Muscle of back (tissue), 13 donors: ENCODE measurements at places on chromosomes 11 and 22.

DNA sequence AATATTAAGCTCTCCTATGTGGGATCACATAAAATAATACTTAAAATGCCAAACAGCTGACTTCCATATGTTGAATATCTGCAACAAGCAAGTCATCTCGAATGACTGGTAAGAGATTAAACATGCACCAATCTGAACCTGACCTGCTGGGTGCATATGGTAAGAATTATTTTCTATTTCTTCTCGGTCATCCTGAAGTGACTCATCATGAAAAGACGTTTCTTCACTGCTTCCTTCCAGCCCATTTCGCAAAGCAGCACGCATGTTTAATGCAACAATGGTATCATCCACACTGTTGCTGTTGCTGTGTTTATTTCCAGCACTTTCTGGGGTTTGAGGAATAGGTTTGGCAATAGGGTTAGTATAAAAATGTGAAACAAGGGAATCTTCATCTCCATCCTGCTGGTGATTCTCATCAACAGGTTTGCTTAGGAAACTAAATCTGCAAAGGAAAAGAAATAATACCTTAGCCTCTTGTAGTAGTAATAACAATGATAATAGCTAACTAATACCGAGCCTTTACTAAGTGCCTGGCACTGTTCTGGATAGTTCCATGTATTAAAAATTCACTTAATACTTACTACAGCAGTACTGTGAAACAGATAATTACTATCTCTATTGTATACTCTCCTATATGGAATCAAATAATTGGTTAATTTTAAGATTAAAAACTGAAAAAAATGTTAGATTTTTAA lies 52.0 kb upstream of the CHRNA10 start:
- peak; percentile 16 for DNase-seq

DNA sequence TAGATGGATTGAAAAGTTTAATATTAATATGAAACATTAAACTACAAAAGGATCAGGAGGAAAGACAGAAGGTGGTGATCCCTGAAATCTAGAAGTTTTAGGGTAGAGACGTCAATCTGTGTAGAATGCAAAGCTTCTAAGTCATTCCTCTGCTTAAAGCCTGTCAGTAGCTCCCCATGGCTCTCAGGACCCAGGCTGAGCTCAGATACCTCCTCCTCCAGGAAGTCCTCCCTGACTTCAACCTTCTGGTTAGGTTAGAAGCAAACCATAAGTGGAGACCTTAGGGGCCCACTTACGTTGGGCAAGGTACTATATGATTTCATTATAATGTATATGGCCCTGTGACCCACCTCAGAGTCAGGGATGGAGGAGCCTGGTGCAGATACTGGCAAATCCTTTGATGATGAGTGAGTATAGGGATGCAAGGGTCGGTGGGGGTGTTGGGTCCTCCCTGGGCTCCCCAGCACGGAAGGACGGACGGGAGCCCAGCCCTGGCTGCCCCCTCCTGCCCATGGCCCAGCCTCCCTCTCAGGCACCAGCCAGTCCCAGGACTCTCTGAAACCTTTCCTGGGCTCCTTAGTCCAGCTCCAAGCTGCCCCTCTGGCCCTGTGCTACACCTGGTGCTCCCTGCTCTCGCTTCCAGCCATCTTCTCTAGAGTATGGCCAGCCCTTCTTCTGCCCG lies 3.2 kb upstream of the PPP6R3 start:
- DNase-seq: no peak

- no peak for DNase-seq
Measured at GRCh38 chr11:124612045-124612444, 817 bp downstream of the PANX3 start.

GRCh38 chr22:45435544-45436139 lies 22.1 kb downstream of the RIBC2 start:
- peak; percentile 85 for DNase-seq

DNA sequence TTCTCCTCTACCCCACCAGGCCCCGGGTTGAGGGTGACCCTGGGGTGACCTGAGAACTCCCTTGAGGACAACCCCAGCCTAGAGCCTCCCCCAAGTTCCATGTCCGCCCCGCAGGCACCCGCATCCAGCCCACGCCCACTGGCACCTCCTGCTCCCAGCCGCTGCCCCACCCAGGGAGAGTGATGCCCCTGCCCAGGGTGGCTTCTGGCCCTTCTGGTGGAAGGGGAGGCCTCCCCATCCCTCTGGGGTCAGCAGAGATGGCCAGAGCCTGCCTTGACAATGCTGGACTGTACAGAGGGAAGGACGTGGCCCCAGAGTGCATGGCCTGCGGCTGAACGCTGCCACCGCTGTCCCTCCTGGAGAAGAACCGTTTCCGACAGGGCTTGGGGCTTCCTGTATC lies 1.1 kb upstream of the TH start:
- no peak for DNase-seq
